ENCODE measurements at places on chromosomes 7 and 10. TPM values are rescaled to one million over a fixed set of nuclear protein-coding genes. Genes with fewer than 3 reads are reported as not detected.

The LHPP gene
- total RNA-seq = 4.2 TPM

The C10orf88 gene
- 13.2 TPM for total RNA-seq

The KNDC1 gene
- total RNA-seq = not detected

The SFTPD gene
- not detected for total RNA-seq

The PAX4 gene
- total RNA-seq = not detected

The AS3MT gene
- not detected for total RNA-seq

The ADAM8 gene
- 0.55 TPM for total RNA-seq

The MRLN gene
- total RNA-seq = not detected

The ANLN gene
- 119 TPM for total RNA-seq

The STRA8 gene
- total RNA-seq = not detected

The HMX3 gene
- not detected for total RNA-seq

The CDH23 gene
- total RNA-seq = not detected

The ZNF467 gene
- 6.5 TPM for total RNA-seq

The TMEM225B gene
- not detected for total RNA-seq

The LDB3 gene
- total RNA-seq = not detected

The FAM25G gene
- not detected for total RNA-seq

The VWDE gene
- total RNA-seq = 0.11 TPM

The UBTD1 gene
- total RNA-seq = 42.6 TPM

The EIF3B gene
- 207 TPM for total RNA-seq

The PILRA gene
- total RNA-seq = 1.3 TPM

The TET1 gene
- total RNA-seq = 1.5 TPM

The PNPLA8 gene
- 17.6 TPM for total RNA-seq

The PIK3CG gene
- total RNA-seq = 4.9 TPM

The AVL9 gene
- 44.1 TPM for total RNA-seq

The TDRD1 gene
- total RNA-seq = not detected

The ANKRD2 gene
- 2.3 TPM for total RNA-seq

The SAMD9 gene
- total RNA-seq = 6.8 TPM

The DHTKD1 gene
- total RNA-seq = 15.3 TPM

The CTAGE8 gene
- 0.49 TPM for total RNA-seq

The KLF14 gene
- not detected for total RNA-seq

The DHX32 gene
- total RNA-seq = 31.9 TPM

The SVOPL gene
- not detected for total RNA-seq

The NRCAM gene
- total RNA-seq = 49.0 TPM

The ADRA2A gene
- total RNA-seq = not detected

The ZYX gene
- 533 TPM for total RNA-seq
